ENCODE measurements at places on chromosomes 6 and 20.

DNA sequence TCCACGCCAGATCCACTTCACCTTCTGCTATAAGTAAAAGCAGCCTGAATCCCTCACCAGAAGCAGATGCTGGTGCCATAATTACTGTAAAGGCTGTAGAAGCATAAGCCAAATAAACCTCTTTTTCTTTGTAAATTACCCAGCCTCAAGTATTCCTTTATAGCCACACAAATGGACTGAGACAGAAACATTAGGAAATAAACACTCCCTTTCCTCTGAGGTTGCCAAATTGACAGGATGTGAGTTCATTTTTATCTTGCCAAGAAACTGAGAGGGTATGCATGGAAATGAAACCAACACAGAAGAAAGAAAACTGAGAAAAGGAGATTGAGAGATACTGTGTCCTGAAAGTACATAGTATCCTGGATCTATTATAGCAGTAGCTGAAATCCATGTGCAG, 481.2 kb downstream of the HAO1 start:
- peak; percentile 4 for DNase-seq

DNA sequence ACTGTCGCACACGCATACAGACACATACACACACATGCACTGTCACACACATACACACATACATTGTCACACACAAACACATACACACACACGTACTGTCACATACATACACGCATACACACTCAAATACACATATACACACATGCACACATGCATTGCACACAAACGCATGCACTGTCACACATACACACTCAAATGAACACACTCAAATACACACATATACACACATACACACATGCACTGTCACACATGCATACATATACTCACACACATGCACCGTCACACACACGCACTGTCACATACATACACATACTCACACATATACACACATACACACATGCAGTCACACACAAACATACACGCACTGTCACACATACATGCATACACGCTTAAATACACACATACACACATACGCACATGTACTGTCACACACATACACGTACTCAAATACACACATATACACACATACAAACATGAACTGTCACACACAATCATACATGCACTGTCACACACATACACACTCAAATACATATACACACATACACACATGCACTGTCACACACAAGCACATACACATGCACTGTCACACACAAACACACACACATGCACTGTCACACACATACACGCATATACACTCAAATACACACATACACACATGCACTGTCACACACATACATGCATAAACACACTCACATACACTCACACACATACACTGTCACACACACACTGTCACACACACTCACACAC, 548.6 kb upstream of the BTBD3 start:
- no peak for DNase-seq

GRCh38 chr20:20440481-20440880, 72.6 kb downstream of the INSM1 start:
- DNase-seq, result peak; percentile 80

DNA sequence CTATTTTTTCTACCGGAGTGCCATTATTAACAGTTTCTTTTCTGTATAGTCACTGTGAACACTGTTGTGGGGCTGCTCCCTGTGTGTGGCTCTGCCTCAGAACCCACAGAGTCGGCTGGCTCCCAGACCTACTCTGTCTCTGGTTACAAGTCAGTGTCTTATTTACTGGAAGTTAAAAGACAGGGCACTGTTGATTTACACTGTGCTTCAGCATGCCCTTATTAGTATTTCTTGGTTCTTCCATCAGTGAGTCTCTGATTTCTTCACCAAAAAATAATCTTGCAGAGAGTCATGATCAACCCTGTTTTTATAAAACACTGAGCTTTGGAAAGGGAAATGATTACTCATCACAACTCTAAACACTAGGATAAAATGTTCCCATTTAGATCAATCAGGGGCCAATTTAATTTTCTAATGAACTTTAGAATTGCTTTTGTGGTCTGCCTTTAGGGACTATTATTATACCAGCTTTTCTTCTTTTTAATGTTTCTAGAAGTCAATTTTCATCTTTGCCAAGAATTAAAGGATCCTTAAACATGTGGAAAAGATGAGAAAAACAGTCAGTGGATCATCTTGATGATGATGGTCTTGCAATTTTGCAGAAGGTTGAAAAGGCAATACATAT, 92.6 kb downstream of the UTRN start:
- no peak for DNase-seq

DNA sequence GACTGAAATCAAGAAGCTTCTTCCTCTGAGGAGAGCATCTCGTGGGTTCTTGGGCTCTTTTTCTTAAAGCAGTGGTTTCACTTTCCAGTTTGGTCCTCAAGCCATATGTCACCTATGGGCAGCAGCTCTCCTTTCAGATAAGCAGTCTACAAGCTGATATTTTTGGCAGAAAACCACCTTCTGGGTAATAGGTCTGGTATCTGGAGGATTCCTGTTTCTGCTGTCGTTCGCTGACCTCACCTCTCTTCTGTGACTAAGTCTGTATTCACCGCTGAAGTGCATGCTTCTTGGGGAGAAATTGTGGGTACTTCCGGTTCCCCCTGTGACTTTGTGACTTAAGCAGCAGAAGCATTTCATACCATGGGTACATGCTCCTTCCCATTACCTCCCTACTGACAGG, 193.6 kb downstream of the EDN1 start:
- DNase-seq, result no peak

GRCh38 chr6:117440706-117441525, 15.2 kb upstream of the ROS1 start:
- no peak for DNase-seq

DNA sequence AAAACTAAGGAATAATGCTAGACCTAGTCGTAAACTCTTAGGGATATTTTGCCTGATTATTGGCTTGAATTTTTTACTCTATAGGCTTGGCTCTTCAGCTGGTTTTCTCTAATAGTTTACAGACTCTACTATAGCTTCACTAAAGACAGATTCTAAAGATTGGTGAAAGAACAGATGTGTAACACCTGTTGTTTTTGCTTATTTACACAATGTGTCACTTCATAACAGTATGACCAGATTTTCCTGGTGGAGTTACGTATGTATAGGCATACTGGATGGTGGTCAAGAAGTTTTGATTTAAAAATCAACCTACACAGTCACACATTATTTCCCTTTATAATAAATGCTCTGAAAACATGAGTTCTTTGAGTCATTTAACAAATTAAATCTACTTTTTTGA, 4.8 kb downstream of the COL19A1 start:
- no peak for DNase-seq

DNA sequence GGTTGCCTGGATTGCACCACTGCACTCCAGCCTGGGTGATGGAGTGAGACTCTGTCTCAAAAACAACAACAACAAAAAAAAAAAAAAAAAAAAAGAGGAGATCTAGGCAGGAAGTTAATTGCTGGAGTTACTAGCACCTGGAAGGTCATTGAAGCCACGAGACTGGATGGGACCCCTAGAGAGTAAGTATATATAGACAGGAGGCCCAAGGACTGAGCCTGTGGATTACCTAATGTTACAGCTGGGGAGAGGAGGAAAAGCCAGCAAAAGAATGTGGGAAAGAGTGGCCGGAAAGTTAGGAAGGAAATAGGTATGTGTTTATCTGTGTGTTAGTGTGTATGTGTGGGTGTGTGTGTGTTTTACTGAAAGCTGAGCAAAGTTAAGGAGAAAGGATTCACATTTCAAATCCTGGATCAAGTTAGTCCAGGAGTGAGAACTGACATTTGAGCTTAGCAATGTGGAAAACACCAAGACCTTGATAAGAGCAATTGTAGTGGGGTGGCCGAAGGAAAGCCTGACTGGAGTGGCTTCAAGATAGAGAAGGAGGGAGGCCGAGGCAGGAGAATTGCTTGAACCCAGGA, 38.4 kb downstream of the ANKRD6 start:
- no peak for DNase-seq

DNA sequence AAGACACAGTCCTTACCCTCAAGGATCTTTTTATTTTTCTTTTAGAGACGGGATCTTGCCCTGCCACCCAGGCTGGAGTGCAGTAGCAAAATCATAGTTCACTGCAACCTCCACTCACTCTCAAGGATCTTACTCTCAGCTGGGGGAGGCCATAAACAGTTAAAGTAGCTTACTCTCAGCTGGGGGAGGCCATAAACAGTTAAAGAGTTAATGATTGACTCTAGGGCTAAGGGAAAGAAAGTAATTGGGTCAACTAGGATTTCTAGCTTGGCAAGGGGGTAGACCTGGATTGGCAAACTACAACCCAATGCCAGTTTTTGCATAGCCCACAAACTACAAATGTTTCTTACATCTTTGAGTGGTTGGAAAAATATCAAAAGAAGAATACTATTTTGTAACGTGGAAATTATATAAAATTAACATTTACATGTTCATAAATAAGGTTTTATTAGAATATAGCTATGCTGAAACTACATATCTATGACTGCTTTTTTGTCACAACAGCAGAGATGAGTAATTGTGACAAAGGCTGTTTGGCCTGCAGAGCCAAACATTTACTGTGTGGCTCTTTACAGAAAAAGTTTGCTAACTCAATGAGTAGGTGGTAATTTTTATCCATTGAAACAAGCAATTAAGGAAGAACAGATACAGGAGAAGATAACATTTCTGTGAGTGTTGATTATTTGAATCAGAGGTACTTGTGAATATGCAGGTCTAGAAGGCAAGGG, 46.4 kb downstream of the PTPRA start:
- no peak for DNase-seq

DNA sequence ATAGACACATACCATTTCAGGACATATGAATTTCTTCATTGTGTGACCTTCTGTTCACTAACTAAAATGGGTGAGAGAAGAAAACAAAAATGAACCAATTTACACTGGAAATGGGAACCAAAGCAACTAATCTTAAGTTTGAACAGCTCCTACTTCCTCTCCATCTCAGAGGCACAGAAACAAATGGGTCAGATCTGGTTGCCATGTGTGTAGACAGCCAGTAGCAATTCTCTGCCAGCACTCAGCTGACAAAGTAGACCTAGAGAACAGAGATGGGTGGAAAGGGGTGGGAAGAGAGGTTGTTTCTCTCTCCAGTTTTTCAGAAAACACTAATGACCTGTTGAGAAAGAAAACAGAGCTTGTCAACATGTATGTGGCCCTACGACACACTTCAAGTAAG, 14.3 kb upstream of the POPDC3 start:
- DNase-seq, result no peak

DNA sequence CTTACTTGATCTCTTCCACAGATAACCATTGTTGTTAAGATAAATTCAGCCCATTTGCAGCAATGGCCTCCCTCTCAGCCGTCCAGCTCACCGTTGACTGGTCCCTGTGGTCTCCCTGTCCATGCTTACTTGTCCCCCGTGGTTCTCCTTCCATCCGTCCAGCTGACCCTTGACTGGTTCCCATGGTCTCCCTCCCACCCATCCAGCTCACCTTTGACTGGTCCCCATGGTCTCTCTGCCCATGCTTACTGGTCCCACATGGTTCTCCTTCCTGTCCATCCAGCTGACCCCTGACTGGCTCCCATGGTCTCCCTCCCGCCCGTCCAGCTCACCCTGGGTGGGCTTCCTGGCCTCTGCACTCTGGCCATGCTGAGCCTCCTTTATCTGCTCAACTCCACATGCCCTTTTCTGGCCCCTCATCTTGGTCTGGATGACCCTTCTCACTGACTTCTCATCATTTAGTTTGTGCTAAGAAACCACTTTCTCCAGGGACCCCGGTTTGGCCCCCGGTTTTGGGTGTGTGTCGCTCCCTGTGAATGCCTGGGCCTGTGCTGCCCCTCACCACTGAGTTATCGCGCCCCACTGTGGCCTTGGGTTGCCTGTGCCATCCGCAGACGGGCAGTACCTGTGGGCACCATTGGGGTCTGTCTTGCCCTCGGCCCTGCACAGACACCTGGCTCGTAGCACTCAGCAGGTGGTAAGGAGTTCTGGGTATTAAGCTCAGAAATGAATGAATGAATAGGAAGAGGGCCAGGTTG, 146.4 kb downstream of the ERMARD start:
- DNase-seq, result no peak

- no peak for DNase-seq
Observed at GRCh38 chr6:160249671-160250070, 8.9 kb downstream of the SLC22A2 start.

DNA sequence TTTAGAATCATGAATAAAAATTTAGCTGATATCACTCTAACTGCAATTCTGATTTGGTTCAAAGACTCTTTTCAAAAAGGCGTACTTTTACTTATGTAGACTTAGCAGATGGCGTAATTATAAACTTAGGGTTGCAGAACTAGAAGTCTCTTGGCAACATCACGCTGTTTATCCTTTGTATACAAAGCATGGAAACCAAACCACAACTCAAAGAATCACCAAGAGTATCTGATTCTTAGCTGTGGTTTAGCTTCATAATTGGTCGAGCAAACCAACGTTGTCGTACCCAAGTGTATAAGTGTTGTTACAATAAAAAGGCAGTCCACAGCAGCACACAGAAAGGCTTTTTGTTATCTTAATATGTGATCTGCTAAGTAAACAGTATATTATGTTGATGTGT, 18.2 kb downstream of the STMND1 start:
- DNase-seq, result no peak

DNA sequence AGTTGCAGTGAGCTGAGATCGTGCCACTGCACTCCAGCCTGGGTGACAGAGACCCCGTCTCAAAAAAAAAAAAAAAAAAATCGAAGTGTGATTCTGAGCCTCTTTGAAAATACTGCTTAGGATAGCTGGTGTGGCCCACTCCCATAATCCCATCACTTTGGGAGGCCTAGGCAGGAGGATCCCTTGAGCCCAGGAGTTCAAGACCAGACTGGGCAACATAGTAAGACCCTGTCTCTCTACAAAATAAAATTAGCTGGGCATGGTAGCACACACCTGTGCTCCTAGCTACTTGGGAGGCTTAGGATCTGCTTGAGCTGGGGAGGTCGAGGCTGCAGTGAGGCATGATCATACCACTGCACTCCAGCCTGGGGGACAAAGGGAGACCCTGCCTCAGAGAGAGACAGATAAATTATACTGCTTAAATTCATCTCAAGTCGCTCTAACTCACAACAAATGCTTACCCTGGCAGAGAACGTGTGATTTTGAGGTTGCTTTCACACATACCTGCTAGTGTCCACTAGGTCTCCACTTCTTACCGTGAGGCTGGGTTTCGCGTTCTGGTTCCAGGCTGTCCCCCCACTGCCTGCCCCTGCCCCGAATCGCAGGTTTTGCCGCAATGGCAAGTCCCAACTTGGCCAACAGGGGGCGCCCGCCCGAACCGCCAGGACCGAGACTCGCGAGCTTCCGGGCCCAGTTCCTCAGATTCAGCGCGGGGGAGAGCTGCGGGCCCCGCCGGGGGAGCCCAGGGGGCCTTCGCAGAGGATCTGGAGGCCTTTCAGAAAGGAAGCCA, 12.3 kb upstream of the TMC2 start:
- DNase-seq, result no peak

Data from NCI-H2081 treated with DMSO at 0.1 percent for 48 hours (cell line).